Bronchial smooth muscle cell (primary cell): ENCODE measurements at places on chromosomes 4 and X. TPM values are rescaled to one million over a fixed set of nuclear protein-coding genes. Genes with fewer than 3 reads are reported as not detected.

FRAS1 gene
- under 0.01 and 0.26 TPM in 2 replicates for total RNA-seq

HPGD gene
- total RNA-seq = 0.34 and 0.47 TPM in 2 replicates

CT45A6 gene
- not detected in 2 replicates for total RNA-seq

SLC2A9 gene
- 2.5 and 3.1 TPM in 2 replicates for total RNA-seq

GSX2 gene
- not detected in 2 replicates for total RNA-seq

PPEF1 gene
- total RNA-seq = 0.09 TPM in 1 of 2 replicates, not detected in the other

CYTL1 gene
- 0.47 TPM in 1 of 2 replicates, not detected in the other for total RNA-seq

DNASE1L1 gene
- total RNA-seq = 48.6 and 76.1 TPM in 2 replicates

TMEM255A gene
- not detected in 2 replicates for total RNA-seq
